ENCODE measurements at places on chromosomes 2 and 18. TPM values are rescaled to one million over a fixed set of nuclear protein-coding genes. Genes with fewer than 3 reads are reported as not detected.

GRCh38 chr2:119950966-119951365 lies 61.9 kb upstream of the EPB41L5 start:
- no peak for DNase-seq

- no peak for DNase-seq
Measured at GRCh38 chr2:134866498-134867099, 28.2 kb downstream of the ACMSD start.

GRCh38 chr2:191083540-191083939 lies 67.3 kb downstream of the STAT4 start:
- DNase-seq: no peak

DNA sequence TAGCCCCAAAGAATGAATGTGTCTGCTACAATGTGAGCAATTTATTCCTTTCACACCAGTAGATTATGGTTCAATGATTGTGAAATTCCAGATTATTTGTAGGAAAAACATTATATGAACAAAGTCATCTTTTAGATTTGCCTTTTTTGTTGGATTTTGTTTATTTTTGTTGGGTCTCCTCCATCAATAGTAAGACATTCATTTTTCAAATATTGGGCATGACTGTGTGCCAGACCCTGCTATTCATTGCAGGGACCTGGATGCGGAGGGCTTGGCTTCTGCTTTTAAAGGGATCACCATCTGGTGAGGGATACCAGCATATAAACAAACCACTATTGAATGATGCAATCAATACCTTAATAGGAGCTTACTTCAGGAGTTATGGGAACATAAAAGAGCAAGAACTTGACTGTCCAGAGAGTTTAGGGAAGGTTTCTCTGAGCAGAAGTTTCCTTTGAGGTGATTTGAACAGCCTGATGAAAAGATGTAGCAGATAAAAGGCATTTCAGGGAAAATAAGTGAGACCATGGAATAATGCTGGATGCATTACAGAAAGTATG lies 486.7 kb downstream of the EPHA4 start:
- DNase-seq: no peak

DNA sequence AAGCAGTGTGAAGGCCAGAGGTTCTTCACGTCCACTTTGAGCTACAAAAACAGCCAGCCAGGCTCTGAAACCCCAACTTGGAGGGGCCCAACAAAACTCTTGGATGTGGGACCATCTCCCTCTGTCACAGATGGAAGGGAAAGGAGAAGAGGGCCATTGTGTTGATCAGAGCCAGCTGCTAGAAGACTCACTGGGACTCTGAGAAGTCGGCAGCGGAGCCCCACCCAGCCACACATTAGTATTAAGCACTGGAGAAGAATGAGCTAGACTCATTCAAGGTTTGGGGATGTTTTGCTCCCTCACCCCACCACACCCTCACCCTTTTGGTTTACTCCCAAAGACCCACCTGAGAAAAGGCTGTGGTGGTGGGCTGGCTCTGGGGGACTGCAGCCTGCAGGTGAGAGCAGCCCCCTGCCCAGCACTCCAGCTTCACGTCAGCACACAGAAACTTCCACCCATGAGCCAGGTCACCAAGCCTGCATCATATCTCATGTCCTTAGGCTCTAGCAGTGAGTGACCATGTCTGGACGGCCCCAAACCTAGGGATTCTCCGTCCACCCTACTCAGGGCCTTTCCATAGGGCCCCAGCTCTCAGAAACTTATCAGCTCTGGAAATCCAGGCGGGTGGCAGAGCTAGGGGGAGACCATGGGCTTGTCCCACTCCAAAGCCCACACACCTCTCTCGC lies 12.6 kb downstream of the TEX51 start:
- no peak for DNase-seq

OTX1 gene
- polyA plus RNA-seq: not detected

DNA sequence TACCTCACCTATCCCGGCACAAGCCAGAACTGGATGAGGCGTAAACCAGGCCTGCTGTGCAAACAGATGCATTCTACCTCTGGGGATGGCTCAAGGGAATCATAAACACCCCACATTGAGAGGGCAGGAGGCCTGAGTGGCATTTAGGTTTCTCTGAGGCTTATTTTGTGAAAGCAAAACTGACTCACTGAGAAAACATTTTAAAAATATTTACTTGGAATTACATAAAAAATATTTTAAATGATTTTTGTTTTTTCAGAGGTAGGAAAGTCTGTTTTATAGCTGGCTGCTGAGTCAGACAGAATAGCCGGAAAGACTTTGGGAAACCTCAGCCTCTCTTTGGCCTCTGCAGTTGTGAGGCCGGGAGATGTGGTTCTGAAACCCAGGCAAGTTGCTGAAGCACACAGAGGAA lies 244.1 kb downstream of the NCKAP5 start:
- DNase-seq: no peak

DNA sequence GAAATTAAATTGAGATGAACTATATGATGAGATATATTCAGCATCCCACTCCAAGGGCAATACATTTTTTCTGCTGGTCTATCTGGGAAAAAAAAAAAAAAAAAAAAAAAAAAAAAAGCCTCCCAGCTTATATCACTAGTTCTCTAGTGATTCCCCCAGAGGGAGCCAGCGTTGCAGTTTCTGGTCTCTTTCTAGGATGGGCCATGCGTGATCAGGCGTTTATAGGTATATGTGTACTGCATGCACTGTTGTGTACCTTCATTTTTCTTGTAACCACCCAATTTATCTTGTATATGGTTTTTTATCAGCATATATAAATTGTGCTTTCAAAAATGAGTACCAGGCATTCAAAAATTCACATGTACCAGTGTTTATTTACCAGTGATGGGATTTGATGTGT lies 35.1 kb downstream of the DCDC2C start:
- DNase-seq: no peak

GRCh38 chr2:43846140-43846793 lies 7.5 kb downstream of the ABCG8 start:
- DNase-seq: no peak

GRCh38 chr2:219642069-219642454 lies 14.6 kb downstream of the SLC4A3 start:
- no peak for DNase-seq

DNA sequence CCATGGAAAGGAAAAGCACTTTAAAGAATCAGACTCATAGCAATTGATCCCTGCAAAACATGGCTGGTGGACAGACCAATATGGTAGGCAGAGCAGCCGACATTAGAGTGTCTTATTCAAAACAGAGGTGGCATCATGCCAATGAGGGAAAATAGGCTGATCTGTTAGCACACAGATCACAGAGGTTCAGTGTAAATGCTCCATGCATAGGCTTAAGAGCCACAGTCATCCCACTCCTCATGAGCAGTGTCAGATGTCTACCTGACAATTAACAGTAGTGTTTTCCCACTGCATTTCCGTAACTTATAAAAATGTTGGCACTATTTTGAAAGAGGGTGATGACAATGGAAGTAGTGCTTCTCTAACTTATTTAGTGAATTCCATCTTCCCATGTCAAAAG lies 86.7 kb downstream of the SPATS2L start:
- no peak for DNase-seq

DNA sequence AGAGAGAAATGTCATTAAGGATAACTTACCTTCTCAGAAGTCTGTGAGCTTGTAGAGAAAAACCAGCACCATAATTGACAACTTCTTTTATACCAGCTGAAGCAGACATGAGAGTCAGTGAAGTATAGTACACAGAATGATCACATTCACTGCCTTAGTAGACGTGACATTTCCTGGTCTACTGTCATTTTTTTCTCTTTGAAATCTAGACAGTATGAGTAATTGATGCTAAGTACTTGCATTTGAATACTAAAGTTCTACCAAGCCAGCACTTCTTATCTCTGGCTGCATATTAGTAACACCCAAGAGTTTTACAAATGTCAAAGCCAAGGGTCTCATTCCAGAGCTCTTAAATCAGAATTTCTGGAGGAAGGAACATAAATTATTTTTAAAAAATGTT lies 25.4 kb upstream of the ACADL start:
- no peak for DNase-seq

- no peak for DNase-seq
Measured at GRCh38 chr2:18803141-18803939, 214.0 kb upstream of the NT5C1B start.

ARID5A gene
- 3.1 TPM for polyA plus RNA-seq

DNA sequence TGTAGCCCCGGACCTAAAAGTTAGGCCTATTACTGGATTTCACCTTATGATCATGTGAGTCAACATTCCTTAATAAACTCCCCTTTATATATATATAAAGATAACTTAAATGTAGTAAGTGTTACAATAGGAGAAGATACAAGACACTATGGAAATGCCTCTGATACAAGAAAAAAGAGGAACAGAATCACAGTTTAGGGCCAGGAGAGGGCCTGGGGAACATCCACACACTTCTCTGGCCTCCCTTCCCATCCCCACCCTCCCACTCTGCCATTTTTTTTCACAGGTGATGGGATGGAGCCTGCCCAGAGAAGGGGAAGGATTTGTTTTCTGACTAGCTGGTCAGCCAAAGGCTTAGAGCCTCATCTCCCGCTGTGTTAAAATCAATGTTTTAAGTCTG lies 6.4 kb downstream of the CDC42EP3 start:
- DNase-seq: no peak

DNA sequence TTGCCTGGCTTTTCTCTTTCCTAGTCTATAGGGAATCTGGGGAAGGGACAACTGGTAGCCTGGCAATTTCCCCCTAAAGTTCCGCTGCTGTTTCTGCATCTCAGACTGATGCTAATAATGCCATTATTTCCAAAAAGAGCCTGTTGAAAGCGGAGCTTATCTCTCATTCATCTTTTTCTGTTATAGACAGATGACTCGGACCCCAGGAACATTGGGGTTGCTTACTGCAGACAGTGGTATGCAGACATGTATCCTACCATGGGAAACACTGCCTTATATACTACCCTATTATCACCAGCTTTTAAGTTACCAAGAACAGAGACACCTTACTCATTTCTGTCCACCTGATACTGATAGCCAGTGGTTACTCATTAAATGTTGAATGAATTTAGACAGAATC lies 15.3 kb downstream of the ETAA1 start:
- no peak for DNase-seq

SOWAHC gene
- 16.7 TPM for polyA plus RNA-seq

GRCh38 chr2:147525819-147526489 lies 318.9 kb upstream of the ACVR2A start:
- no peak for DNase-seq

TYW5 gene
- 20.4 TPM for polyA plus RNA-seq

DCDC2C gene
- polyA plus RNA-seq: 0.65 TPM

DNA sequence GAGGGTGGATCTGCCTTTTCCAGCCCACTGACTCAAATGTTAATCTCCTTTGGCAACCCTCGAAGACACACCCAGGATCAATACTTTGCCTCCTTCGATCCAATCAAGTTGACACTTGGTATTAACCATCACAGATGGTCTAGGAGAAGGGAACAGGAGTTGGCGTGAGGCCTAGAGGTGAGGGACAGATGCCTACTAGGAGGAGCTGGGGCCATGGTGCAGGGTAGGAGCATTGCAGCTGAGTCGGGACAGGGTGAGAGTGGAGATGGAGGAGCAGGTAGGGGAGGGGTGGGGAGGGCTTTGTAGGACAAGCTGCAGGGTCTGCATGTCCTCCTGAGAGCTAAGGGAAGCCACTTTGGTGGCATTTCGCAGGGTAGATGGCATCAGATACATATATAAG lies 140.0 kb downstream of the VAPA start:
- no peak for DNase-seq

M1AP gene
- polyA plus RNA-seq: 1.0 TPM

DNA sequence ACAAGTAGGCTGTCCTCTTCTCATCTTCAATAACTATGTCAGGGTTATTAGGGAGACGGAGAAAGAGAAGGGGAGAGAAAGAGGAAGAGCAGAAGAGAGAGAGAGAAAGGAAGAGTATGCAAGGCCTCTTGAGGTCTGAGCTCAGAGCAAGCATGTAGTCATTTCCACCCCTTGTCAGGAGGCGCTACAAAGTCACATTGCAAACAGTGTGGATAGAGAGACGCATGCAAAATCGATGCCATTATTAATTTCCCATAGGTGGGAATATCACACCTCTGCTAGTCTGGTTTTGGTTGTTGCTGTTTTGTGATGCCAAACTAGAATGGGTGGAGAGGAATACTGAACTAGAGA lies 24.2 kb upstream of the SERPINE2 start:
- no peak for DNase-seq

DNA sequence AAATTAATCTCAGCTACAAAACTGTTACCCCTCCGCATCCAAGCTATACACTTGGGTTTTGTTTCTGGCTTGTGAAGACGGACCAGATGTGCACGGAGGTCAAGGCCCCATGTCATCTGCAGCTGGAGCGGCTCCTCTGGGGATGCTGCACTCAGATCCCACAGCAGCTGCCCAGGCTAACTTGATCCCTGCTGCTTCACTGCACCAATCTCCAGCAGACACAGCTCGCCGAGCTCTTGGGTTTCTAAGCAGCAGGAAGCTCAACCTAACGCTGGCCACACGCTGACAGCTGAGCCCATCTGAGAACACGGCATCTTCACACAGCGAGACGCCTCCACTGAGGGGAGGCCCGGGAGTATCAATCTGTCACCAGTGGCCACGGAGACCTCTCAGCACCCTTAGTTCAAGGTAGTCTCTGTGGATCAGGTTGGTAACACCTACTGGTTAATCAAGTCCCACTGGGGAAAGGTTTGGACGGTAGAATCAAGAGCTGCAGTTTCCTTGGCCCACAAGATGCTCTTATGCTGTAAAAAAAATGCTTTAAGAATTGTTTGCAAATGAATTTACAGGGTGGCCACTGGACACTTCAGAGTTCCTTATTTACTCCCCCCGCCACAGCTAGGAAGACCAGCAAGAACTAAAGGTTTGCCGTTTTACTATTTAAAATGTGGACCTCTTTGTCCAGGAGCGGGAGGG lies 67.5 kb downstream of the EMILIN2 start:
- DNase-seq: no peak

DNA sequence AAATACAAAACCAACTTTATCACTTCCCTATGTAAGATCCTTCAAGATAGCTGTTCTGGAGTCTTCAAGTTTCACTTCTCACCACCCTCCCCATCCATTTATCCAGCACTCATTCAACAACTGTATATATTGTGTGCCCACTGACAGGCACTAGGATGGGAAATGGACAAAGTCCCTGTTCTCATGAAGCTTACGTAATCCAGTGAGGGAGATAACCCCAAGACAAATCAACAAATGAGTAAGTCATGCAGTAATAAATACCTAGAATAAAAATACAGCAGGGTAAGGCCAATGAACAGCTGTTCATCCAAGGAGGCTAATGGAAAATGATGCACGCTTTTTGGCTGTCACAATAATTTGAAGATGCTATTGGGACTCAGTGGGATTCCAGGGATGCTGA lies 133.8 kb downstream of the MEMO1 start:
- DNase-seq: no peak

- no peak for DNase-seq
Measured at GRCh38 chr2:228768818-228769217, 502.3 kb downstream of the PID1 start.

DNA sequence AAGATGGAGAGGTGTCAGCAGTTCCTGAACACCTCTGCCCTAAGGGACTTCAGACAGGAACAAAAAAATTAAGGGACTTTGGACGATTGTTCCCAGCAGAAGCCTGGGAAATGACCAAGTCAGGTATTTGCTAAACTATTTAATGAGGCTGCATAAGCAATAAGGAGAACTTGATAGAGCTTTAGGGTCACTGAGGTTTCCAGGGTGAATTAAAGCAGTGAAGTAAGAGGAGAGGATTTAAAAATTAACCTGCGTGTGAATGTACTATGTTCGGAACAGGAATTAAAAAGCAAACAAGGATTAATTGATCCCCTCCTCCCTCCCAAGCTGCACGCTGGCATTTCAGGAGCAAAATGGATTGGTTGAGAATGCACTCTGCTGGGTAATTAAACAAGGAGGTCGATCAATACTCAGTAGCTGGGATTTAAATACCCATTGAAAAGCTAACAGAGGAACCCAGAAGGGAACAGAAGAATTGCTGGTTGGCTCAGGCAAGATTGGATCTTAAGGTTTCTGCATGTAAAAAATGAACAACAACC lies 157.2 kb downstream of the RNF152 start:
- DNase-seq: no peak

Measured in left kidney (tissue), 8 donors.